HL-60 (cell line): ENCODE measurements at places on chromosomes 5 and 9.

- peak; percentile 38 for DNase-seq
Observed at GRCh38 chr5:56631719-56632118, 183.6 kb upstream of the MAP3K1 start.

GRCh38 chr9:20684875-20685696, 1.0 kb downstream of the FOCAD start:
- DNase-seq, result no peak

DNA sequence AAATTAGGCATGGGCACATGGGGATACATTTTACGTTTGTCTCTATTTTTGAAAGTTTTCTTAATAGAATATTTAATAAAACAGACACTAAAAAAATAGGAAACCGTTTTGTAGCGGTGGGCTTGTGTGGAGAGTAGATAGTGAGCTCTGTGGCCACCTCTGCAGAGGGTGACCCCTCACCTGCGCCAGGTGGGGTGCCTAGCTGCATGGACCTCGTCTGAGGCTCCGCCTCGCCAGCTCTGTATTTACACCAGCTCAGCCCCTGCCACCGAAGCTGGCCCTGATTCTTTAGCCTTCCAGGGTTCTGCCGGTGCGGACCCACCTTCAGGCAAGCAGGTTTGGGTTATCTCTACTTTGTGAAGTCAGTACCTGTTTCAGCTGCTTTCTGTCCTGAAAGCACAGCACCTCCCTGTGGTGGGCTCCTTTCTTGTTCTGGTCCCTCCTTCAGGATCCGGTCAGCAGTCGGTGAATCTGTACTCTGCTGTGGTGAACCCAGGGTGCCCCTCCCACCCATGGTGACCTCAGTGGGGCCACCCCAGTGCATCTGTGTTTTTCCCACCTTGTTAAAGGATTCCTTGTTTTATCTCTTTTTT, 105.2 kb upstream of the CACNA1B start:
- DNase-seq, result no peak

DNA sequence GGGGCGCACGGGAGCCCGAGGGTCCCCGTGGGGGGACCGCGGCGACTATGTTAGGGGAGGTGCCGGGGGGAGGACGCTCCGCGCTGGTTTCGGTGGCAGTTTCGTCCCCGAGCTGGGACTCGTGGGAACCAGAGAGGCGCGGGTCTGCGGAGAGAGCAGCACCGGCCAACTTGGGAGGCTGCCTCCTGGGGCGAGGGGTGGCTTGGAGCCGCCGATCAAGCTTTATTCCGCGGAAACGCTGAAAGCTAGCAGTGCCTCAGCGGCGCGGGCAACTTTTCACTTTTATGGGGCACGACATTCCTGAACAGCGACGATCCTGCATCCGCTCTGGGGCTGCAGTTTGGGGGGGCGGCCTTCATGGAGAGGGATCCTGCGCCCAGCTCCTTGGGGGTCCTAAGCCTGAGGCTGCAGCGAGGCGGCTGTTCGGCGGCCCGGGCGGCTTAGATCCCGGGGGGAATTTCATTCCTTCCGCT, 369 bp downstream of the OCLN start:
- no peak for DNase-seq

- no peak for DNase-seq
Observed at GRCh38 chr9:69463497-69464068, 138.6 kb downstream of the ENTREP1 start.
